Posterior vena cava (tissue), 2 donors: ENCODE measurements at places on chromosomes 7 and 10.

- DNase-seq: no peak
These were observed 14.1 kb upstream of the TNPO3 start for GRCh38 chr7:129069021-129069420.

DNA sequence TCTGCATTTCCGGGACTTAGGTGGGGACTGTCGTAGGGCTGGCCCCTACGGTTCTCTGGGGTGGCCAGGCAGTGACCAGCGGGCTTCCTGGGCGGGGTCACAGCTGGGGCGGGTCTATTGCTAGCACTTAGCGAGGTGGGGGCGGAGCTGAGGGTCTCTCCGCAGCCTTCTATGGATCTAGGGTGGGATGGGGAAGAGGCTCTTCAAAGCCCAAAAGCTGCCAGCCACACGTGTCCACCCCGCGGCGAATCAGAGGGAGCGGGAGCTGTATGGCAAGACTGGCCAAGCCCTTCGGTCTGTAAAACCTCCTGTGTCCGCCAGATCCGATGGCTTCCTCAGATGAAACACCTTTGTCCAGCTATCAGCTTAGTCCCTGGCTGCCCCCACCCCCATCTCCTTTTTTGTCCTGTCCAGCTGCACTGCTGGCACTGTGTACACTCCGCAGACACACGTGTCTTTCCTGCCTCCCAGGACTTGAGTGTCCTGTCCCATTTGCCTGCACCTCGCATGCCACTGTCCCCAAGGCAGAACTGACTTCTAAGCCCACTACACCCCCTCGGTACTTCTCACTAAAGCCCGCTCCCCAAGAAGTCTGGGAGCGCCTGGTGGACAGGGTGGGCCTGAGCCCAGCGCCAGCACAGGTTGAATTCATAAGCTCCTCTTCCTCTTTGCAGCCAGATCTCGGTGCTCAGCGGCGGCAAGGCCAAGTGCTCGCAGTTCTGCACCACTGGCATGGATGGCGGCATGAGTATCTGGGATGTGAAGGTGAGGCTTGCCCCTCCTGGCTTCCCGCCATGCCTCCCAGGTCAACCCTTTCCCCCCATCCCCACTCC is 14.8 kb downstream of the PDAP1 start:
- no peak for DNase-seq

DNA sequence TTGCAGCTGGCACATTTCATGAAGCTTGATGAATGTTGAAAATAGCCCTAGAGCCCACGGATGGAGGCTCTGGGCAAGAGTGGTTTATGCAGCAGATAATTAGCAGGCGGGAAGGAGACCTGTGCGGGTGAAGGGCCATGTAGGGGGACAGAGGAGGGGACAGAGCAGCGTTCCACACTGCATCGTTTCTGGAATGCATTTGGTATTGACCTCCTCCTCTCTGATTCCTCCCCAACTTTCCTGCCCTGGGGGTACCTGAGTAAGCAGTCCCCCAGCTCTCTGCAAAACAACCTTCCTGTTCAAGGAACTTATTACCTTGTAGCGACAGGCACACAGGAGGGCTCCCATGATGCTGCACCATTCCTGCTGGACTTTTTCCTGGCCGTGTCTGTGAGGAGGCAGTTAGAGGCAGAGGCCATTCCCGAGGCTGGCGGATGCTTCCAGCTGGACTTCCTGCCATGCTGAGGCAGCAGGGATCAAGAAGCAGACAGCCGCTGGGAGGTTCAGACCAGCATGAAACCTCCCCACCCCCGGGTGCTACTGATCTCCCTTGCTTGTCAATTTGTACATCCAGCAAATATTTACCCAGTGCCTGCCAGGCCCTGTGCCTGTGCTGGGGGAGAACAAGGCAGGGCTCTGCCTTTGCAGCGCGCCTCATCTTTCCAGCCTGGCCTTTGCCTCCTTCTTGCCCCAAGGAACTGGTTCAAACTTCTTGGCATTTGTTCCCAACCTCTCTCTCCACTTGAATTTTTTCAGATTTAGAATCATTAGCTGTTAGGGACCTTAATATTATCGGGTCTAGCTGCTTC is 28.7 kb downstream of the SLC29A3 start:
- no peak for DNase-seq

- no peak for DNase-seq
These were observed 419.4 kb upstream of the CELF2 start for GRCh38 chr10:10598297-10598696.

DNA sequence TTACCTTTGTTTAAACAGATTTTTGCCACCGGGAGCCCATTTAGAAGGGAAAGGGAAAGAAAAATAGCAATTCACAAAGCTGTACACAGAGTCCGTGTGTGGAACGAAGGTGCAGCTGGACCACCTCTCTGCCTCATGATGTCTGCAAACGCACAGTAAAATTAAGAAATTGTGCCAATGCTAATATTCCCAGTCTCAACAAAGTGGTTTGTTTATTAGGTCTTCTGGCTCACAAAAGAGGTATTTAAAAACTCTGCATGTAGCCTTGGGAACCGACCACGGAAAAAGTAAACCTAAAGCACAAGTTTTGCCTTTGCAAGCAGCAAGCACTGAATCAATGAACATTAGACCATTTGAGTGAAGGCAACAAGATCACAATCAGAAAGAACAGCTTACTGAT is 57.7 kb downstream of the CREB3L2 start:
- DNase-seq: no peak

DNA sequence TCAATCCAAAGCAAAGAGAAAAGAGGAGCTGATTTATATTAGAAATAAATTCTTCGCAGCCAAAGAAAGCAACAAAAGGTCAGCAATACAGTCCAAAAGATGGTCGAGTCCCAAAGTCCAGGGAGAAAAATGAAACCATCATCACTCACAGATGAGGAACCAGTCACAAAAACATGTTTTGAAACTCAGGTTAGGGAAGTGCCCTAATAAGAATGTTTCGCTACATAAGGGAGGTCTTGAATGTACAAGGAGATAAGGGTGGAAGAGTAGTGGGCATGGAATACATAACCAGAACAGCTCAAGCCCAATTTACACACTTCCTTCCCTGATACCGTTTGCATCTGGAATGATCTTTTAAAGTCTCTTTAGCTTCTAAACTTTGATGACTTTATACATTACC is 53.6 kb downstream of the VPS41 start:
- no peak for DNase-seq

DNA sequence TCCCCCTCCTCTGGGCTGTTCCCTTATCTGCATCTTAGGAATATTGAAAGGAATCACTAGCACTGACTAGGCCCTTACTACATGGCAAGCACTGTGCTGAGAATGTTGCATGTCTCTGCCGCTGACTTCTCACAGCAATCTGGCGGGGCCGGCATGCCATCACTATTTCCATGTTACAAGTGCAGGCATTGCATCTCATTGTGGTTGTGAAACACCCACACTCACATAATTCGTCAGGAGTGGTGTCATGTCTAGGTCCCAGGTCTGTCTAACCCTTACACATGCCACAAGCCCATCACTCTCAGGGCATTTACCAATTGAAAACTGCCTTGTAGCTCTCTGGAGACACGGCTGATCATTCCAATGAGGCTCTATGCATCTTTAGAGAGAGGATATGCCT is 8.5 kb upstream of the IL2RA start:
- peak; percentile 58 for DNase-seq

DNA sequence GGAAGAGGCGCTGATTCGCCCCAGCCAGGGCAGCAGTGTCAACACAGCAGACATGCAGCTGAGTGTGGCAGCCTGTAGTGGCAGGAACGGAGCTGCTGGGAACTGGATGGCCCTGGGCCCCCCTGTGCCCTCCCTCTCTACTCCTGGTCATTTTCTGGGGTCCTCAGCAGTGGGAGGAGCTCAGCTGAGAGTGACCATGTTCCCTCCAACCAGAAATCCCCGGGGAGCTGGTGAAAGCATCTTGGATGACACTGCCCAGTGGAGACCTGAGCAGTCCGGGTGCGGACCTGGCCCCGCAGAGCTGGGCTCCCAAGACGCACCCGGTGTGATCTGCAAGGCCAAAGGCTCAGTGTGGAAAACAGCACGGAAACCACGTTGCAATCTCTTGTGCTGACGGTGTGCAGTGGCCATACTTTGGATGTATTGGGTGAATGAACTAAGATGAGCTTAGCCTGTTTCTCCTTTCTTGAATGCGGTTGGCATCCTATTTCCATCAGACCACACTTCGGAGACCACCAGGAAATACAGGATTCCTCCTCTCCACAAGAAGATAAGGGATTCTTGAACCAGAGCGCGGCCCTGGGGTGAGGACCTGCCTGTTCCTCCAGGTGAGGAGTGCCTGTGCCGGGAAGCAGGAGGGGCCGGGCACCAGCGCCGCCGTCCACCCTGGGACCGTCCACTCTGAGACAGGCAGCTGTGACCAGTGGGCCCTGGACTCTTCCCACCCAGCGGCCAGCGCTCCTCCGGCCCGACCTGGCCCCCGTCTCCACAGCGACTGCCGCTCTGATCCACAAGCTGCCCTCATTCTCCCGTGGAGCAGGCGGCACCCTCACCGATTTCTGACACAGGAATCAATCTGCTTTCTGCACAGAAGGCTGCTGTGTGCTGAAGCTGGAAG is 93.5 kb upstream of the DIP2C start:
- no peak for DNase-seq

DNA sequence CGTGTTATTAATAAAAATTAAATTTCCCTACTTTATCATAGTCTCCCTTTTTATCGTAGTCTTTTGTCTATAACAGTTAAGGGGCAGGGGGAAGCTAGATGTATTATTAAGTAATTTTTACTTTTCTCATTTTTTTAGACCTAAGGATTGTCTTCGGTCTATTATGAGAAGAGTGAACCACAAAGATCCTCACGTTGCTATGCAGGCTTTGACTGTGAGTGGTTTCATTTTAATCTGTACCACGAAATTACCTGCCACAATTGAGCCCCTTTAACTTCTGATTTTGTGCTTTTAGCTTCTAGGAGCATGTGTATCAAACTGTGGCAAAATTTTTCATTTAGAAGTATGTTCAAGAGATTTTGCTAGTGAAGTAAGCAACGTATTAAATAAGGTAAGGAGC is 40.6 kb downstream of the STAM start:
- no peak for DNase-seq
